ENCODE measurements at places on chromosomes 12 and 14.

- no peak for DNase-seq
Measured at GRCh38 chr14:91402348-91402747, 15.3 kb downstream of the CCDC88C start.

GRCh38 chr14:31159682-31160296 is 47.8 kb downstream of the HECTD1 start:
- DNase-seq: no peak

GRCh38 chr14:21509432-21510143 is 1.6 kb downstream of the METTL3 start:
- no peak for DNase-seq

DNA sequence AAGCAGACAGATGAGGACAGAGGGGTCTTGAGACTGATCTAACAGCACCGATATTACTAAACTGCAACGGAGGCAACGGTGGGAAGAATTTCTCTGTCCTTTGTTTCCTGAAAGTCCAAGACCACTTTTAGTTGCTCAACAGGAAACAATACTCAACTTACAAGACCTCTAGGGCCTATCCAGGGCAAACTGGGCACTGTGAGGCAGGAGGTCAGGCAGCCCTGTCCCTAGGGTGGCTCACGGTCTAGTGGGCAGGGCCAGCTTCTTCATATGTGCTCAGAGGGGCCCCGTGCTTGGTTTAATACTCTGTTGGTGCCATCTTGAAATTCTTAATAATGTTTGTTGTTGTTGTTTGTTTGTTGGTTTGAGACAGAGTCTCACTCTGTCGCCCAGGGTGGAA is 14.2 kb downstream of the SSH1 start:
- DNase-seq: no peak

- DNase-seq: no peak
Measured at GRCh38 chr12:95646781-95647190, 95.5 kb upstream of the USP44 start.
